T-helper 1 cell (primary cell): ENCODE measurements at places on chromosomes 2 and 18.

DNA sequence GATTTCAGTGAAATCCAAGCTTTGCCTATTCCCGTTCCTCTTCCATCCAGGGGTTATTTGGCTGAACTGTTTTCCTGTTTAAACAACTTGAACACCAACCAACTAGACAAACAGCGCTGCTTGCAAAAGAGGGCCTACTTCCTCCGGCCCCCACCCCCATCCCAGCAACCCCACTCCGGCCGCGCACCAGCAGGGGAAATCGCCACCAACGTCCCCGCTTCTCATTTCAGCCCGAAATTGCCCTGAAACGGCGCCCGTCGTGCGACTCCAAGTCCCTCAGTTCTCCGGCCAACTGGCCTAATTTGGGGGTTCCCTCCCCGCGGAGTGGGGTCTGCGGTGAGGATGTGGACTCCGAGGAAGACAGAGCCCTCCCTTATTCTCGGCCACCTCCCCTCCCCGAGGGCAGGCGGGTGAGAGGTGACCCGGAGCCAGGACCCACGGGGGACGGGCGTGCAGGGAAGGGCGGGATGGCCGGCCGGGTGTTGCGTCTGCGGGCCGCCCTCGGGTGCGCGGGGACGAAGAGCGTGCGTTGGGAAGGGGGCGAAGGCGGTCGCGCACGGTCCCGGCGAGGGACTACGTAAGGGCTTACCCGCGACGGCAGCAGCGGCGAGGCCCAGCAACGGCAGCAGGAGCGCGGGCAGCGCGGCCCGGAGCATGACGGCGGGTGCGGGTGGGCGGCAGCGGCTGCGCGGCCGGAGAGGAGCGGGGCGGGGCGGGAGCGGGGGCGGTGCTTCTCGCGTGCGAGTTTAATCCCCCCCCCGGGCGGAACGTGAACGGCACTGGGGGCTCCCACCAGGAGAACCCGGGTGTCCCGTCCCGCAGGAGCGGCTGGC, at the start of gene CD302:
Gene CD302, minus strand, starts transcription at position 666 of the 833 bp plus-strand sequence. Its CDS starts 10 bp downstream, at position 656.
- no peak for DNase-seq

DNA sequence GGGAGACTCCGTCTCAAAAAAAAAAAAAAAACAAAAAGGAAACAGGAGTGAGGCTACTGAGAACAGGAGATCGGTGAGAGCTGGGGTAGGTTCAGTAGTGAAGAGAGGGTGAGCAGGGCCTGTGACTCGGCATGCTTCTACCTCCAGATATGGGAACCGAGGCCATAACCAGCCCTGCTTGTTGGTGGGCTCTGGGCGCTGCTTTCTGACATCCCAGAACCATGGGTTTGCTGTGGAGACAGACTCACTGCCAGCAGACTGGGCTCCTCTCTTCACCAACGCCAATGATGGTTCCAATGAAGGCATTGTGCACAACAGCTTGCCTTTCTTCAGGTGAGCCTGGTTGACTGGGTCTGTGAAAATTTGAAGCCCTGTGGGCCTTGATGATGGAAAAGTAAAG, 6.2 kb downstream of the CAD start:
- DNase-seq, result no peak

GRCh38 chr2:237041231-237041630, 44.5 kb upstream of the COPS8 start:
- DNase-seq, result no peak

DNA sequence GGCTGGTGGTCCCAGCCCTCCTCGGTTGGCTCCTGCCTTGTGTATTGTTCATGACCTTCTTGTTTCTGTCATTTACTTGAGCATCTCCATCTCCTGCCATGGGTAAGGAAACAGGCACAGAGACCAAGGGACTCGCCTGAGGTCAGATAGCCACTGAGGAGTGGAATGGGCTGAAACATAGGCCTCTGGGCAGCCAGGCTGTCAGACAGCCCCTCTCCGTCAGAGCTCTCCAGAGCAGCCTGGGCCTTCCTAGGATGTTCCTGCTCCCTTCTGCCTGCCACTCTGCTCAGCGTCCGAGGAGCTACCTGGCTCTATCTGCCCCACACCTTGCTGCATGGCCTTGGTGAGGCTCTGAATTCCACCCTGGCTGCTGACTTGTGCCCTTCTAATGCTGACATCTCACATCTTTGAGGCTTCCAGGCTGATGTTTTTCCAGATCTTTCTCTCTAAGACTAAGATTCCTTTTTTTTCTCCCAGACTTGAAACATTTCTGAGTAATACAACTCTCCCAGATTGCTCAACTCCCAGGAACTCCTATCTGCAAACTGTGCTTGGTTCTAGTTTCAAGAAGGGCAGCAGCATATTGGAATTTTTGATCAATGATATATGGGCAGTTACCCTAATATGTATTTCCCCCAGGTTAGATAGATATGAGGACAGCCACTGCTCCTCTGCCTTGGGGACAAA, 67.7 kb downstream of the MCFD2 start:
- DNase-seq, result no peak

- DNase-seq, result no peak
Measured at GRCh38 chr2:220876080-220876824, 695.9 kb downstream of the EPHA4 start.

DNA sequence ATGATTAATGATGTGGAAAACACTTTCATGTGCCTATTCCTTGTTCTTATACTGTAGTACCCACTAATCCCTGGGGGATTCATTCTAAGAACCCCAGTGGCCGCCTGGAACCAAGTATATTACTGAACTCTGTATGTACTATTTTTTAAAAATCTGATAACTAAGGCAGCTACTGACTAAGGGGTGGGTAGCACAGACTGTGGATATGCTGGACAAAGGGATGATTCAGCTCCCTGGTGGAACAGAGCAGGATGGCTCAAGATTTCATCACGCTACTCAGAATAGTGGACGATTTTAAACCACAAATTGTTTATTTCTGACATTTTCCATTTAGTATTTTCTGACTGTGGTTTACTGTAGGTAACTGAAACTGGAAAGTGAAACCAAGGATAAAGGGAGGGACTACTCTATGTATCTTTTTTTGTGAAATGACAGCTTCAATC, 41.8 kb upstream of the CDC42EP3 start:
- no peak for DNase-seq

DNA sequence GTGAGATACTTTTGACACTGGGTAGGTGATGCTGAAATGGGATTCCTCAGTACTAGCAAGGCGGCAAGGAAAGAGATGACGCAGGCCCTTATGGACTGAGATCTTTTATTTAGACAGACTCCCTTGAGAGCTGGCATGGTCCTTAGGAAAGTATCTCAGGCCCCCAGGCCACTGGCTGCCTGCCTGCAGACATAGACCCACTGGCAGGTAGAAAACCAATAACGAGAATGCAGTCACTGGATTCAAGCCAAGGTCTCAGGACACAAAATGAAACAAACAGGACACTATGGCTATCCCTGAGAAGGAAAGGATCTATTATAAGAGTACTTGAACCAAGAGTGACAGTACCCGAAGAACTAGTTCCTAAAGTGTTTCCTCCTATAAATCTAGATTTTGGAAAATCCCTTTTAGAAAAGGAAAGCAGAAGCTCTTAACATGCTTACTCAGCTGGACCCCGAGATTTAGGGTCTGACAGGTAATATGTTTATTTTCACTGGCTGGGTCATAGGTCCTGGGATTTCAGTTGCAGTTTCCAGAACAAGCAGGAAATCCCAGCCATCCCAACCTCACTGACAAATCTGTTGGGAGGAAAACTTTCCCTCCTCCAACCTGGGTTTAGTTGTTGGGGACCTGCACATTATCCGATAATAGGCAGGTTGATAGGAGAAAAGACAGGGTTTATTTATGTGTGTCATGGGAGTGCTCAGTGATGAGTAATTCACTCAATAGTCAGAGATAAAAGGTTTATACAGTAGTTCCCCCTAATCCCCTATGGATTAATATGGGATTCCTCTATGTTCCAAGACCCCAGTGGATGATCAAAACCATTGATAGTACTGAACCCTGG, 44.5 kb downstream of the COMMD1 start:
- DNase-seq, result no peak

DNA sequence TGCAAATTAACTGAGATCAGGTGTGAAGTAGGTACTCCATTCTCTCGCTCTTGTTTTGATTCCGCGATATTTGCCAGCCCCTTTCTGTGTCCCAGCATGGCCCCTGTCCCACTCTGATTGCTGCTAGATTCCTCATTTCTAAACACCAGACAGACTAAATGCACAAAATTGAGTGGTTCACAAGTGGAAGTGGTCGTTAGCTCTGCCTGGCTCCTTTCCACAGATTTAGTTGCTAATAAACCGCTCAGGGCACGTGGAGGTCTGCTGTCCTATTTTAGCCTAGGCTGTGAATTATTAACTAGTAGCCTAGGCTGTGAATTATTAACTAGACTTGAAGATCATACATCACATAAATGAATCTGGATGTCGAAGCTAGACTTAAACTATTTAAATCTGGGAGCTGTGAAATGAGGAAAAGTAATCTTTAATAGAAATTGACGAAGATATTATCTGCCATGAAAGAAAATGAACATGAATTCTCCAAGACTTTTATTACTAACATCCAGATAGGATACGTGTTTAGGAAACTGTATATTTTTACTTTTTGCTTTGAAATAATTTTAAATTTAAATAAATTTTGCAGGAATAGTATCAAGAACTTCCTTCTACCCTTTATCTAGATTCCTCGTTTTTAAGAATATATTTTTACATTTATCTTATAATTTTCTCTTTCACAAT, 3.7 kb downstream of the IL1RL2 start:
- DNase-seq, result no peak

GRCh38 chr18:44556296-44556695, 124.4 kb upstream of the SETBP1 start:
- no peak for DNase-seq

DNA sequence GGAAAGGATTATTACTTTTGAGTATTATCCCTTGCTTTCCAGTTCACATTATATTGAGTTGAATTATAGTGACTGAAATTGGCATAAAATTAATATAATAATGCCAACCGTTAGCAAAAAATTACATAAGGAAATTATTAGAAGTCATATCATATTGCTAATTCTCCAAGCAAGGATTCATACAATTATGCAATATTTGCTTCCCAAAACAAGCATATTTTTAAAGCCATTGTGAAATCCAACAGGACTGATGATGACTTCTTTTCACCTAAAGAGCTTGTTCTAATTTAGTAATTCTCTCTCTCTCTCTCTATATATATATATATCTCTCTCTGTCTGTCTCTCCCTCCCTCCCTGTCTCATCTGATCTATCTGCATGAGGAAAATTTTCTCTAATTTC, 283.5 kb downstream of the DSEL start:
- DNase-seq, result no peak

GRCh38 chr2:28004086-28004485, 113.6 kb downstream of the BABAM2 start:
- no peak for DNase-seq
